ENCODE measurements at places on chromosomes 16 and 17.

GRCh38 chr17:51085150-51085805, 35.4 kb downstream of the SPAG9 start:
- no peak for DNase-seq

GRCh38 chr17:63407741-63408330, 38.3 kb downstream of the CYB561 start:
- no peak for DNase-seq

DNA sequence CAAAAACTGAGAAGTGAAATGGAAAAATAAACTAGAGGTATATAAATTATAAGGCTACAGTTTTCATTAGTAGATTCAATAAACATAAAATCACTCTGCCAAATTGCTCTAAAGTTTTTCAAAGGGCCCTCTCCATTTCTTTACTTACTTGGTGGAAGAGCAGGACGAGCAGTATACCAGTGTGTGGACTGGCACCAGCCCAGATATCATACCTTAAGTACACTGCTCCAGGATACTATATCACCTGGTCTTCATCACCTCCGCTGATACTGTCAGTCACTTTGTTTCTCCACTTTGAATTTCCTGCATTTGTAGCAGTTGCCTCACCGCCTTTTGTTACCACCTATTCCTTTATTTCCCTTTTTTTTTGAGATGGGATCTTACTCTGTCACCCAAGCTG, 37.6 kb downstream of the MAP3K3 start:
- no peak for DNase-seq

- DNase-seq = no peak
Observed at GRCh38 chr17:20096430-20096829, 87.3 kb downstream of the SPECC1 start.

- no peak for DNase-seq
Observed at GRCh38 chr16:17271687-17272086, 199.1 kb downstream of the XYLT1 start.

GRCh38 chr17:3602499-3602898, 6.7 kb downstream of the TRPV1 start:
- DNase-seq = no peak

All from AG04449 (cell line).